Vein endothelial cell (primary cell): ENCODE measurements at places on chromosomes 12 and 14. TPM values are rescaled to one million over a fixed set of nuclear protein-coding genes. Genes with fewer than 3 reads are reported as not detected.

Gene BCL11B
- 0.19 and 0.33 TPM in 2 replicates for total RNA-seq

Gene TEX22
- 0.10 TPM in 1 of 2 replicates, not detected in the other for total RNA-seq

Gene FGF6
- total RNA-seq = not detected in 2 replicates

Gene IFNG-AS1
- total RNA-seq = not detected in 2 replicates

Gene RAB3IP
- total RNA-seq = 11.1 and 18.5 TPM in 2 replicates

Gene SERPINA10
- total RNA-seq = not detected in 2 replicates

Gene PTGES3
- total RNA-seq = 85.3 and 123 TPM in 2 replicates
